Type B pancreatic cell (in vitro differentiated cells): ENCODE measurements at places on chromosomes 1 and 21.

- no peak for DNase-seq
These were observed 15.9 kb downstream of the VPS26C start for GRCh38 chr21:37251294-37251634.

DNA sequence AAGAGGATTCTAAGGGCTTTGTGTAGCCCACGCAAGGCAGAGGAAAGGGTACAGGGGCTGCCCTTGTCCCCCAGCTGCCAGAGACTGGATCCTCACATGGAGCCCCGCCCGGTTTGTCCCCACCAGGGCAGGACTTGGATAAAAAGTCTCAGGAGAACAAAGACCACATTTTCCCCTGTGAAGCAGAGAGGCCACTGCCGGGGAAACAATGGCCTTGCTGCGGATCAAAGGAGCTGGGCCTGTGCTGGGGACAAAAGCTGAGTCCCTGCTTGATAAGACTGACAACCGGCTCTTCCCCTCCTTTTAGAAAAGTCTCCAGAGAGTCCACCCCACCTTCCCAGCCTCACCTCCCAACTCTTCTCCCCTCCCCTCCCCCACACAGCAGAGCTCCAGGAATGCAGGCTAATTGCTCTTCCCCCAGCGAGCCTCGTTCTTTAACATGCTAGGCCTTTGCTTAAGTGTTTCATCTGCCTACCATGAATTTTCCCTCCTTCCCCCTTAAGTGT, 142.4 kb downstream of the PLPP3 start:
- DNase-seq, result no peak

DNA sequence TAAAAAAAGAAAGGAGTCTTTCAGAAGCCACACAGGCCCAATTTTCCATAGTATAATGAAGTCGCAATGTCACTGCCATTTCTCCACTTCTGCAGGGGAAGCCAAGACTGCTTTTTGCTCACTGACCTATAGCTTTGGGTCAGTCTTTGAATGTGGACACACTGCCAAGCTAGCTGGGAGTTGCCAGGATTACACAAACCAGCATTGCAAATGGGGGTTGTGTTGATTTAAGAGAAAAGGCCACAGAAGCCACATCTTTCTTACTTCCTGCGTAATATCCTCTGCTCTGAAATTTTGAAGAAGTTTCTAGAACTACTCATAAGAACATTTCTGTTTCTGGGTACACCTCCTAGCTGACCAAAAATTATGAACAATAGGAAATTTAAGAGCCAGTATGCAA, 45.8 kb upstream of the SAMSN1 start:
- no peak for DNase-seq

- DNase-seq, result no peak
These were observed 20.4 kb downstream of the TEX35 start for GRCh38 chr1:178533121-178533946.

GRCh38 chr1:113241237-113241636, 149.1 kb upstream of the MAGI3 start:
- DNase-seq, result no peak

- no peak for DNase-seq
These were observed 17.2 kb upstream of the BEND5 start for GRCh38 chr1:48793863-48794262.

- DNase-seq, result no peak
These were observed 194.6 kb downstream of the SLC45A1 start for GRCh38 chr1:8512504-8512903.

GRCh38 chr1:30906631-30907441, 1.7 kb downstream of the SDC3 start:
- no peak for DNase-seq

DNA sequence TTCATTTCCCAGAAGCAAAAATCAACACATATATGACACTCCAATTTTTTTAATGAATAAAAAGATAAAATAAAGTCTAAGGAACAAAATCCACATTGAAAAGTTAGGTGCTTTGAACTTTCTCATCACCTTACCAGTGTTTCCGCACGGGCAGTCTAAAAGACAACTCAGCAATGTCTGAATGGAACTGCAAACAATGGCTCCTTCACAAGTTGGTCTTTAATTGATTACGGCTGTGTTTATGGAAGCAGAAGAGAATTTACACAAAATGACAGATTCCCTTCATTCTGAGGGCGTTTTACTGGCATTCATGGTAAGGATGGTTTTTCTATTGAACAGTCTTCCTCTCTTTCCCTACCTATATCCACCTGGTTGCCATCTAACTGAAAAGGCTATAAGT, 65.0 kb upstream of the RNPC3 start:
- DNase-seq, result no peak

GRCh38 chr1:100456880-100457279, 81.1 kb upstream of the GPR88 start:
- DNase-seq, result no peak

- DNase-seq, result no peak
These were observed 6.4 kb upstream of the LORICRIN start for GRCh38 chr1:153253076-153253475.

DNA sequence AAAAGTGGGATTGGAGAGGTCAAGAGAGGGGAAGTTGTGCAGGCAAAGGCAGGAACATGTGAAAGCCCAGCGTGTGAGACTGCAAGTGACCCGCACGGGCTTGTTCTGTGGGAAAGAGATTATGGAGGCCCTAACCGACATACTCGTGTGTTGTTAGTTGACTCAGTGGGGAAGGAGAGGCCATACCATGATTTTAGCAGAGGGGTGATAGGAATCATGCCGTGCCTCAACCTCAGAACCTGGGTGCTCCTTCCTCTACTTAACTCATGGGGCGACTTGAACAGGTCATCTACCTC, 19.3 kb downstream of the PGLYRP3 start:
- DNase-seq, result no peak

- no peak for DNase-seq
These were observed 176.5 kb downstream of the TGFB2 start for GRCh38 chr1:218521414-218522169.

- DNase-seq, result peak; percentile 37
These were observed 41.8 kb downstream of the ETS2 start for GRCh38 chr21:38847556-38847955.

DNA sequence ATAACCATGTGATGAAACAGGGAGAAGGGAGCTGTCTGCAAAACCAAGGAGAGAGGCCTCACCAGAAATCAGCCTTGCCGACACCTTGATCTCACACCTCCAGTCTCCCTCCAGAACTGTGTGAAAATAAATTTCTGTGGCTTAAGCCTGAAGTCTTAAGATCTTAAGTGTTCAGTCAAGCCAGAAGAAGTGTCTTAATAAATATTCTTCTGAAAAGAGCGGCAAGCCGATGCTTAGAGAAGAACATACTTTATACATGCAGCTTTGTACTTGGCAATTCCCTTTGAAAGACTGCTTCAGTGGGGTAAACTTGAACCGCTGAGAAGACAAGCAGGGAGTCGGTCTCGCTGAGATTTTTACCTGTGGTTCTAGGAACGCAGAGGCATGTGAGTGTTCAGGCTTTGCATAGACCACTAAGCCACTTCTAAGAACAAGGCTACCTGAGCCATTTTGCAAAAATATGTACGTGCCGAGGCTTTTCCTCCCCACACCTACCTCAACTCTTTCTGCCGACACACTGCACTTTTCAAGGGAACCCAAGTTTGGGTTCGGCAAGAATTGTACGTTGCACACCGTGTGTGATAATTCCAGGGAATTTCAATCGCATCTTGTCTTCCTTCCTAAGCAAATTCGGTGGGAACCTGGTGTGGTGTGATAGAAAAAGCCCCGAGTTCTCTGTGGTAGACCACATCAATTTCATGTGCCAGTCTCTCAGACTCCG, 3.4 kb downstream of the RUNX1 start:
- DNase-seq, result no peak

DNA sequence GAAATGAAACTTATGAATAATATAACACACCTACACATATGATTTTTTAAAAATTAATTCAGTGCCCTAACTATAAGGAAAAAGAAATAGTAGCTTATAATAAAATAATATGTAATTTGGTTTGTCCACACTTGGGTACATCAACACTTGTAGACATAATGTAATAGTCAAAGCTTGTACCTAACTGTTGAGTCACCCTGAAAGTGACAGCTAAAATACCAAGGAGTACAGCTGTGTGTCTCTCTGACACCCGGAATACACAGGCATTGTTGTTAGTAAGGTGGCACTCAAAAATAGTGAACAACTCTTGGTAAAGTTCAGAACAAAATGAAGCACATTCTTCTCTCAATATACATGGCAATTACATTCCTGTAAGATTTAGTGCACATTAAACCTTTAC, 243.4 kb downstream of the TRABD2B start:
- DNase-seq, result no peak

DNA sequence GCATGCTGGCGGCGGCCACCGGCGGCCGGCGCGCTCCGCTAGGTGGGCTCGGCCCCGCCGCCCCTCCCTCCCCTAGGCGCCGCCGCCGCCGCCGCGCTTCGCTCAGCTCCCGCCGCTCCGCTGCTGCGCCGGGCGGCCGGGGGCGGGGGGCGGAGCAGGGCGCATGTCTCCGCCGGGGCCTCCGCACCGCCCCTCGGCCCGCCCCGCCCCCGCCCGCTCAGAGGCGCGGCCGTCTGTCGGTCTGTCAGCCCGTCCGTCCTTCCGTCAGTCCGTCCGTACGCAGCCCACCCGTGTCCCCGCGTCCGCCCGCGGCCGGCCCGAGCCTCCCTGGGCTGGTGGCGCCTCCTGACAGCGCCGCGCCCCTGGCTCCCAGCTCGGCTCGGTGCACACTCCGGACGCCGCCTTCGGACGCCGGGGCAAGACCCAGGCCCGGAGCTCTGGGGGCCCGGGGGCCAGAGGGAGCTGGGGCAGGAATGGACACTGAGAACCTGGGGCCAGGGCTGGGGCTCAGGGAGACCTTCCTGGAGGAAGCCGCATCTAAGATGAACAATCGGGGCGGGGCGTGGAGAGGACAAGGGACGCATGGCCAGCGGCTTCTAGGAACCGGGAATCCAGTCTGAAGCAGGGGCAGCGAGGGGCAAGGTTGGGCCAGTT, at the start of gene GPR153:
Gene GPR153 (minus strand): TSS at position 138 of the 654 bp plus-strand sequence. CDS start 6,193 bp downstream, outside the sequence.
- DNase-seq, result no peak

DNA sequence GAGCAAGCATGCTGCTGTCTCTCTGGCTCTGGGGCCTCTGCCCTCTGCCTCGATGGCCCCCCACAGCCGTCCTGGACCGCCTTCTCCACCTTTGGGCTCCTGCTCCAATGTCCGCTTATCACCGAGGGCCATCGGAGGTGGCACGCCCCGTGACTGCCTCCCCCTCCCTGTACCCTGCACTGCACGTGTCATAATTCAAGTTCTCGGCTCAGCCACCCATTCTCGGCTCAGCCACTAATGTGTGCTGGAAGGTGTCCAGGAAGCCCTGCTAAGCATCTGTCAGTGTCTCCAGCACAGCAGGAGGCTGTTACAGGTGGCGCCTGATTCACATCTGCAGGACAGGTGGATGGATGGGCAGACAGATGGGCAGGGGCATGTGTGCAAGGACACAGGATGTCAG, 45.5 kb downstream of the TP73 start:
- no peak for DNase-seq

- DNase-seq, result no peak
These were observed 849 bp downstream of the NFIA start for GRCh38 chr1:61083013-61083806.

GRCh38 chr1:22778408-22778807, 67.8 kb downstream of the EPHB2 start:
- DNase-seq, result no peak

DNA sequence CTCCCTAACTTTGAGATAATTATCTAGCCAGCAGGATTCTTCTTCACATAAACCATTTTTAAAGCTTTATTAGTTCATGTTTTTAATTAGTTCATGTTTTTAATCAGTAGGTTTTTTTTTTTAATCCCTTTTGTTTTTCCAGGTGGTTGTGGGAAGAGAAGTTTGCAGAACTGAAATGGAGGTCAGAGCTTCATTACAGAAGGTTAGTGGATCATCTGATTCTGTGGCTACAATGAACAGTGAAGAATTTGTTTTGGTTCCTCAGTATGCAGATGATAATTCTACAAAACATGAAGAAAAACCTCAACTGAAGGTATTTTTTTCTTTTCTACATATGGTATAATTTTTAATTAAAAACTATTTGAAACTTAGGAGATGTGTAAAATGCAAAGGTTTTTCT, 59.7 kb downstream of the RABGAP1L start:
- no peak for DNase-seq

- DNase-seq, result no peak
These were observed 46.3 kb downstream of the IER5 start for GRCh38 chr1:181134543-181135436.

GRCh38 chr1:113875714-113876113, 4.2 kb upstream of the PTPN22 start:
- DNase-seq, result no peak

GRCh38 chr1:97759078-97759477, 161.8 kb downstream of the DPYD start:
- no peak for DNase-seq

DNA sequence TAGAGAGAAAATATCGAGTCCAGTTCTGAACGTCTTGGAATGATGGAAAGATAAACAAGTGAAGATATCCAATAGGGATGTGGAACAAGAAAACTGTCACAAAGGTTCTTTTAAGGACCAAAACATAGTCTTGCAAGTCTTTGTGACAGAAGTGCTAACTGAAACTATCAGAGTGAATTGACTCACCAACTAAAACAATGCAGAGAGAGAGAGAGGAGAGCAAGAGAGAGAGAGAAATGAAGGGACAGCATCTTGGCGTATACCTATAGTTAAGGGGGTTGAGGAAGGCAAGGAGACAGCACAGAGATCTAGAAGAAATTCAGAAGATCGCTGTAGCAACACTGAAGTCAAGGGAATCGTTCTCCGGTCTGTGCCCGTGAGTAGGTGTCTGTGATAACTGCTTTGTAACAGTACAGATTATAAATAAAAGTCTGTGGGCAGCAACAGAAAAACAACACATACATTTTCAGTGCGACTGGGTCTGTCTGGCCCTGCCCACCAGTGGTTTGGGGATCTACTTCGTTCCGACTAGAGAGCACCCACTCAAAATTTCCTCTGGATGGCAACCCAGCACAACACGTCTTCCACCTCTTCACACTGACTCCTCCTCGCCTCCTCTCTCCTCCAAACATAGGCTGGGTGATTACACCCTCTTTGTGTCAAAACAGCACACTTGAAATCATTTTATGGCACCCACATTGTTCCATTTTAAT, 4.8 kb upstream of the COA6 start:
- DNase-seq, result no peak

GRCh38 chr1:172112576-172112975, 271.3 kb downstream of the DNM3 start:
- DNase-seq, result no peak

GRCh38 chr21:28338701-28339305, 653.9 kb downstream of the LTN1 start:
- DNase-seq, result no peak

- DNase-seq, result no peak
These were observed 37.8 kb upstream of the IRF2BP2 start for GRCh38 chr1:234647758-234648157.
